Upper lobe of left lung (tissue), 6 donors: ENCODE measurements at places on chromosomes 5 and 9.

- H3K27ac ChIP-seq = no peak overlapping the region
- H3K4me3 ChIP-seq = no peak overlapping the region
- no peaks in the 10 kb centered on the region for H3K27me3 ChIP-seq
- peak; percentile 46 for DNase-seq
- no peaks in the 10 kb centered on the region for H3K4me1 ChIP-seq
Measured at GRCh38 chr9:124313940-124314339, 56.2 kb downstream of the NEK6 start.

- no peaks in the 10 kb centered on the region for H3K4me1 ChIP-seq
- no peak overlapping the region for H3K4me3 ChIP-seq
- no peaks in the 10 kb centered on the region for H3K36me3 ChIP-seq
Measured at GRCh38 chr5:161273410-161273809, 273.1 kb downstream of the GABRB2 start.

GRCh38 chr5:143074414-143074996 lies 304.3 kb downstream of the ARHGAP26 start:
- no peaks in the 10 kb centered on the region for H3K4me1 ChIP-seq
- no peak overlapping the region for H3K4me3 ChIP-seq
- DNase-seq = no peak
- H3K27me3 ChIP-seq = no peaks in the 10 kb centered on the region
- no peaks in the 10 kb centered on the region for H3K36me3 ChIP-seq

- no peak for DNase-seq
- no peaks in the 10 kb centered on the region for H3K36me3 ChIP-seq
- no peaks in the 10 kb centered on the region for H3K4me1 ChIP-seq
- no peak overlapping the region for H3K4me3 ChIP-seq
Measured at GRCh38 chr5:41629897-41630296, 119.5 kb upstream of the PLCXD3 start.
